ENCODE measurements at places on chromosomes 3 and 15.

DNA sequence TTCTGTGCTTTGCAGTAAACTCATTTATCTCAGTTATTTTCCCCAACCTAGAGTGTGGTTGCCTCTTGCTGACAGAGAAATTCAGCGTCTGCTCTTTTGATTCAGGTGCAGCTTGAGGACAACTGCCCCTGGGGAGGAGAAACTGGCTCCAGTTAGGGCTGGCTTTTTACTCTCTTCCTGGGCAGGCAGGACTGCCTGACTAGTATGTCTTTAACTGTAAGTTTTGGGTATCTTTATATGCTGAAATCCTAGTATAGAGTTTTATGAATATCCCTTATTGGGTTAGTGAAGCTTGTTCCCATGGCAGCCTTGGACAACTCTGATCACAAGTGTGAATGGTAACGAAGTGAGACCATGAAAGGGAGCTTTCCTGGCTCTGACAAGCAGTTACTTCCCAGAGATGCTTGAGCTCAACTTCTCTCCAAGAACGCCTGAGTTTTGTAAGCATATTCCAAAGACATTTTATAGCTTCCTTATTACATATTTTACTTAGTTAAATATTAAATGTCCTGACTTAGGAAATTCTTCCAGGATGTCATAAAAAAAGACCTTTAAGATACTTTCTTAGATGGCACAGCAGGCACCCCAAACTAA, 27.1 kb downstream of the CCNB2 start:
- DNase-seq = no peak

DNA sequence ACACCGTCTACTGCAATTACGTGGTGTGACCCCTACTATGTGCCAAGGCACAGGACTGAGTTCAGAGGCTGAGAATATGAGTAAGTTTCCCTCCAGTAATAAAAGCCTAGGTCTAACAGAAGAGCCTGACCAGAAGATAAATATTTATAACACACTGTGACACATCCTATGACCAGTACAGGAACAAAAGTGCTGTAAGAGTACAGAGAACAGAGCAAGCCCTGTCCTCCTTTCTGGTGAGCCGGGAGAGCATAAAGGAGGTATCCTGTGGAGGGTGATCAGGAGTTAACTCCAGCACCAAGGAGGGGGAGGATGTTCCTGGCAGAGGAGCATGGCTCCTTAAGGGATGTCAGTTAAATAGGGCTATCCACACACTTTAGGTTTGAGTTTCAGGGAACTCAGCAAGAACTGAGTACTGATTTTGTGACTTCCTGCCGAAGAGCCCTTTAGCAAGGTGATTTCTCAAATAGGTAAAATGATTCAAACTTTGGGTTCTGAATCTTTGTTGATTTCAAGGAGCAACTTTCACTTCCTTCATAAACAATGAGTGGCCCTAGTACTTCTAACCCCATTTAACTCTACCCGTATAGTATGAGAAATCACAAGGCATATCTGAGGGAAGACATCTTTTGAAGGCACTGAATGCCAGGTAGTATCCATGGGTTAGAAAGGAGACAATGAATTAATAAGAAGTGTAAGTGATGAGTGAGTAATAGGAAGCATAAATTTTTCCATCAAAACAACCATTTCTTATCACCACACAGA, 198.0 kb downstream of the THRB start:
- no peak for DNase-seq

DNA sequence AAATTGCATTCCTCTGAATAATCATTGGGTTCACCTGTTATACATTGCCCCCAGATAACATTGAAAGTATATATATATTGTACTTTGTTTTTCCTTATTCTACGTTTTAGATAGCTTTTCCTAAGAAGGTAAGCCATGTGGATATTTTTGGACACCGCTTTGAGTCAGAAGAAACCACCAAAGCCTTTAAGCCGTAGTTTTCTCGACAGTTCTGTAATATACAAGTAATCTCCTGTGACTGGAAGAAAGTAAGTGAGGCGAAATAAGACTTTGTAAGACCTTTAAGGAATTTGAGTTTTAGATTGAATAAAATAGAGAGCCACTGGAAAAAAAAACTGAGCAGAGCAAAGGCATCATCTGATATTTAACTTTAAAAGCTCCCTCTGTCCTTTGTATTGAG, 1092.0 kb downstream of the DIPK2A start:
- no peak for DNase-seq

DNA sequence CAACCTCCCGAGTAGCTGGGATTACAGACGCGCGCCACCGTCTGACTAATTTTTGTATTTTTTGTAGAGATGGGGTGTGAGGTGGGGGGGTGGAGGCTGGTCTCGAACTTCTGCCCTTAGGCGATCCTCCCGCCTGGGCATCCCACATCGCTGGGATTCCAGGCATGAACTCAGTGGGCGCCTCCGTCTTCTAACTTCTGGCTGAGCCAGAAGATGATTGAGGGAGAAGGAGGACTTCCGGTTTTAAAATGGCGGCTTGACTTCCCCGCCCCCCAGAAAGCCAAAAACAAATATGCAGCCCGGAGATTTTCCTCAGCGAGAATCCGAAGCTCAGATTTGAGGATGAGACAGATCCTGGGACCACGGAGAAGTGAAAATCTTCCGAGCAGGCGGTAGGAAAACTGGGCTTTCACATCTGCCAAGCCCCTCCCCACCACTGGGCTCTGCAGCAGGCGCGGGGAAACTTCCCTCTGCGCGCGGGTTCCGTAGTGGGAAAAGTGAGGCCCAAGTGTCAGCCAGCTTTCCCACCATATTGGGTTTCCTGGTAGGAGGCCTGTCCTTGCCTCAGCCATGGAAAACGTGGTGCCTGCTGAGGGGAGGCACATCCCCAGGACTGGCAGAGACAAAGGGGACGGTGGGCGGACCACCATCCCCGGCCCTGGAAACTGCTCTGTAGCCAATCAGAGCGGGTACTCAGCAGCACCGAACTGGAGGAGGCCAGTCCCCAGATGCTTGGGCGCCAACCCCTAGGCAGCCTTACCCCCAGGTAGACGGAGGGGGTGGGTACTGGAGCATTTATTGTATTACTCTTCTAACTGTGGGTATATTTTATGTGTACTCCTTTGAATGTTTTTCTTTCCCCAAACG, 17.3 kb downstream of the CHST14 start:
- DNase-seq = no peak

DNA sequence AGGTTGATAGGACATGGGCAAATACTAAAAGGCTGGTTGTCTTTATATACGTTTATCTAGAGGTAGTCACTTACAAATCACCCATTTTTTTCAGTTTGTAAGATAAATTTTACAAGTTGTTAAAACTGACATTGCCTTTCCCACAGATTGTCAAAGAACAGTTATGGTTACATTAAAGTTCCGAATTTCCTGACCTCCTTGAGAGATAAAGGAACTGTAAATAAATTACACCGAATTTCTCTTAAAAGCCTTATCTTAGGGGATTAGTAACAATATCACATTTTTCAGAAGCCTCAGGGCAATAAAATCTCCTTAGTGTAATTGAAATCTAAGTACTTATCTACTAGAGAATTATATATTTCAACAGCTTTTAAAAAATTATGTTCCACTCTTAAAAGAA, 49.5 kb downstream of the ZPLD1 start:
- no peak for DNase-seq

DNA sequence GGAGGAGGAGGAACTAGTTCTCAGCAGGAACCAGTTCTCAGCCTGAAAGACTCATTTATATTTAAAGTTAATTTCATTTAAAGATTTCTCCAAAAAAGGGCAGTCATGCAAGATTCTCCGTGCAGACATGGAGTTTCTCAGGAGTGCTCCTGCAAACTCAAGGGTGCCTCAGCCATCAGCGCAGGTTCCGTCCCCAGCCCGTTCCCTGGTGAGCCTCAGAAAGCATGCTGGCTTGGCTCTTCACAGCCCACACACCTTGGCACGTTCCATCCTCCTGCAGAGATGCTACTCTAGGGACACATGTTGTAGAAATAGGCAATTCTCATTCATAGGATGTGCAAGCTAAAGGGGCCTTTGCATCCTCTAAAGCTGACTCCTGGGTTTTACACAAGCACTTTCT, 123.0 kb downstream of the LIPC start:
- no peak for DNase-seq

DNA sequence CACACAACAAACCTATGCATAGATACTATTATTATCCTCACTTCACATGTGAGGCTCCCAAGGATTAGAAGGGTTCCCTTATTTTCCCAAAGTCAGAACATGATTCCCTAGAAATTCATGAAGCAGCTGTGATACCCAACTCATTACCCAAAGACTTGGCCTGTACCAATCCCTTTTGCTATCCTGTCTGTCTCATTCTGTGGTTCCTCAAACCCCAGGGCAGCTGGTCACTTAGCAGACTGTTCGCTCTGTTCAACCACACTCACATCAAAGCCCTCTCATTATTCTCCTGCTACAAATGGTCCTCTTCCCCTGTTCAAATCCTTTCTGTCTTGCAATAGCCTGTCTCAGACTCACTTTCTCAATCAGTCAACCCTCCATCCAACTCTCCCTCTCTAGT, 154.3 kb upstream of the TRIM42 start:
- DNase-seq = no peak

- DNase-seq = no peak
Observed at GRCh38 chr3:73614419-73614818, 10.3 kb downstream of the PDZRN3 start.

- no peak for DNase-seq
Observed at GRCh38 chr3:17133632-17134545, 249.1 kb downstream of the PLCL2 start.

DNA sequence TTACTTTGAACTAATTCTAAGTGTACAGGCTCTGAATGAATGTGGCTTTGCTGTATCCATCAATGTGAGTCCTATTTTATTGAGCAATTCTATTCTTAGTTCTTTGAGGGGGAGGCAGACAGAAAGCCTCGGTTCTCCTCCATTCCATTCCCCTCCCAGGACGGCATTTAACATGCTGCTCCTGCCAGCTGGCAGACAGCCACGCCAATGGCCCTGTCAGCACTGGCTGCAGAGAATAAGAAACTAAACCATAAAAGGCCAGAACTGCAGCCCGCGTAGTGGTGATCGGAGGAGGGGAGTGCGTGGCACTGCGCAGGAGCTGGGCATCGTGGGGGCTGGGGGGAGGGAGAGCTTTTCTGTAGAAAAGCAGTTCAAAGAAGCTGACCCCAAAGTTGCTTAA, 76.0 kb upstream of the HACD2 start:
- no peak for DNase-seq

GRCh38 chr3:23592961-23593931, 212.5 kb upstream of the UBE2E1 start:
- DNase-seq = no peak

DNA sequence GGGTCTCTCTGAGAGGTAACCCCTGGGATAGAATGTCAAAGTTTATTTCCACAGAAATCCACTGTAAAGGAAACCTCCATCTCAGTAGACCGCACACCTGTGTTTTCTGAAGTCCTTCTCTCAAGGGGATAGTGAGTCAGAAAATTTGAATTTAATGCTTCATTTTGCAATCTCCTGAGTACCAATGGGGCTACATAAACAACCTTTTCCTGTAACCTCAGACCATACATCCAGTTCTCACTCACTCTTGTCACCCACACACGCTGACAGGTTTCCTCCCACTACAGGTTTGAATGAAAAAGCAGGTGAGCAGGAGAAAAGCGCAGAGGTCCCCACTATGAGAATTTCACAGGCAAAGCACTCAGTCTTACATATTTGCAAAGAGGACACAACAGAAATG, 165.3 kb upstream of the MCTP2 start:
- no peak for DNase-seq

DNA sequence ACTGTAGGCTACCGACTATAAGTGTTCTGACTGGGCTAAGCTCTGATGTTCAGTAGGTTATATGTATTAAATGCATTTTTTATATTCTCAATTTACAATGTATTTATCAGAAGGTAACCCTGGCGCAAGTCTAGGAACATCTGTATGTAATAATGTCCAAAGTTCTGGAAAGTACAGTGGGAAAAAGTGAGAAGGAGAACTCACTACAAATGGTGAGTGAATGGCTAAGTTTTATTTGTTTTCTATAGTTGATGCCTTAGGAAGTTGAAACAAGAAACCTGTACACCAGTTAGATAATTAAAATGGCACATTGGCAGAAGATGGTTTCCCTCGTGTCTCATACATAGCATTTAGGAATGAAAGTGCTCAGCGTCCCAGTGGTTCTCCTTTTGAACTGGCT, 333.4 kb upstream of the THRB start:
- DNase-seq = no peak

GRCh38 chr3:67192466-67192865, 194.4 kb downstream of the KBTBD8 start:
- DNase-seq = no peak

DNA sequence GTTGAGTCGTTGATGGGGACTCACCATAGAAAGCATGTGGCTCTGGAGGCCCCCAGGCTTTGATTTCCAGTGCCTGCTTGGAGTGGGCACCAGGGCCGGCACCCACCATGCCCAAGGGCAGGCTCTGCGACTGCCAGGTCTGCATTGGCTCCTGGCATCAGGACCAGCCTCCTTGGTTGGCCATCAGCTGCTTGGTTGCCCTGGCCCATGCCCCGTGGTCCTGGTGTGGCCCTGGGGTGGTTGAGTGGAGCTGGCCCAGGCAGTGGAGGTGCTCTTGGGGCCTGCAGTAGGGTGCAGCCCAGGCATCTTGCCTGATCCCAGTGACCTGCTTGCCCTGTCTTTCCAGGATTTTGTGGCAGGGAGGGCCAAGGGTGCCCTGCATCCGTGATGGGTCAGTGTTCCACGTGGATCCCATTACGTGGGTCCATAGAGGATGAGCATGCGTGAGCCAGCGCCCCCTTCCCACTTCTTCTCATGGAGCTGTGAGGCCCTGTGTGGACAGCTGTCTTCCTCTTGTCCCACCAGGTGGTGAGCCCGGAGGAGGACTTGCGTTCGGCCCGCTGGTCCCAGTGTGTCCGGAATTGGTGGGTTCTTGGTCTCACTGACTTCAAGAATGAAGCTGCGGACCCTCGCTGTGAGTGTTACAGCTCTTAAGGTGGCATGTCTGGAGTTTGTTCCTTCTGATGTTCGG, 187.0 kb downstream of the UBE3A start:
- DNase-seq = no peak

GRCh38 chr3:196969134-196969659, 564 bp upstream of the PIGZ start:
- peak; percentile 19 for DNase-seq

GRCh38 chr15:96474231-96474664, 143.7 kb downstream of the NR2F2 start:
- no peak for DNase-seq

DNA sequence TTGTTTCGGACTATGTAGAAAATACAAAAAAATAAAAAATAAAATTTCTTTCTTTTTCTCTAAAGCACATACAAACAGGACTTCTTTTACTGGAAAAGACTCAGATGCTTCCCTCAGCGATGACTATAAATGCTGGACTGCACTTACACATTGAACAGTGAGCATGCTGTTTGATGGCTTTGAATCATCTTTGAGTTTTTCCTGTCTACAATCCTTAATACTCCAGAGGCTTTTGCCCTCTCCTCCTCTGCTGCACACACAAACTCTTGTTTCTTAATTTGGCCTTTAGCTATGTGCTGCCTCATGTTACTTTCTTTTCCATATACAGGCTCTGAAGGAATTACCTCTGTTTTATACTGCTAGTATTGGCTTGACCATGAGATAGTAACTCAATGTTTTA, 575.1 kb downstream of the EPHA3 start:
- DNase-seq = no peak
